ENCODE measurements at places on chromosomes 3 and 15.

GRCh38 chr3:109234300-109234699 lies 82.0 kb downstream of the DPPA2 start:
- no peak for DNase-seq

DNA sequence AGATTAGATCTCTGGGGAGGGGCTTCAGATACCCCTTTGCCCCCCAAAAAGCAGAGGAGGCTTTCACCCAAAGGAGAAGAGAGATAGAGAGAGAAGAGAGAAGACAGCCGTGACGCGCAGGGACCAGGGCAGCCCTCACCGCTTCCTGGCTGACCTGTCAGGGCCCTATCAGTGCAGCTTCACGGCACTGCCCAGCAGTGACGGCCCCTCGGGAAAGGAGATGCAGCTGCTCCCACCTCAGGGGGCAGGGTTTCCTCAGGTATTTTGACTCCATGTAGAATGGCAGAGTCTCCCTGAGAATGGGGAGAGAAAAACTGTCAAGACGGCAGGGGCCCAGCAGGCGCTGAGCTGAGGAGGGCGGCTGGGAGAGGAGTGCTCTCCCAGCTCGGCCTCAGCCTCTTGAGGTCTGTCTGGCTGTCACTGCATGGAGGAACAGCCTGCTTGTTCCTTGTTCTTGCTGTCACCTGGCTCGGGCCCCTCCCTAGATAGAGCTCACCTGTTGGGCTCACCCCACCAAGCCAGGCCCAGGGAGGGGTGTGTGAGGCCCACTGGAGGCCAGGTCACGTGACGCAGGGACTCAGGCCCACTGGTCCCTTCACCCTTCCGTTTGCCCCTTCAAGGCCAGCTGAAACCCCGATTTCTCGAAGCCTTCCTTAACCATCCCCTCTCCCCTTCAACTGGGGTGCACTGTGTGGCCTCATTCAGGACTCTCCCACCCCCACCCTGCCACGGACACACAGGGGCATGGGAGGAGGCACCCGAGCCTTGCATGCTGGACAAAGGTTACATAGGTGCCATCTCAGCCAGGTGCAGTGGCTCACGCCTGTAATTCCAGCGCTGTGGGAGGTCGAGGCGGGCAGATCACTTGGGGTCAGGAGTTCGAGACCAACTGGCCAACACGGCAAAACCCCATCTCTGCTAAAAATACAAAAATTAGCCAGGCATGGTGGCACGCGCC lies 28.2 kb downstream of the LOXL1 start:
- no peak for DNase-seq

GRCh38 chr3:185623939-185624665 lies 38.0 kb downstream of the SENP2 start:
- DNase-seq = no peak

DNA sequence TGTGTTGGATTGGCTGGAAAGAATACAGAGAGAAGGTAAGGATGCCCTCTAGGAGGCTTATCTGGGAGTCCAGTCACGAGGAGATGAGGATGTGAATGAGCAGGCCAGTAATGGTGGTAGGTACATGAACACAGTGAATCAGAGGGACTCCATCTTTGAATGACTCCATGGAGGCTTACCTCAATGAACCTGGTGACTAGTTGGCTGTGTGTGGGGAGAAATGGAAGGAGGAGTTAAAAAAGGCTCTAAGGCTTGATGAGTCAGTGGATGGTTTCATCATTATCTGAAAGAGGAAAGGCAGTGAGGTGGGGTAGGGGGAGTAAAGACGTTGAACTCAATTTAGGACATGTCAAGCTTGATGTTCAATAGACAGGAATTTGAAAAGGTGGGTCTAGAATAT lies 61.1 kb downstream of the KCNAB1 start:
- no peak for DNase-seq

GRCh38 chr3:156036258-156037053 lies 83.9 kb upstream of the KCNAB1 start:
- no peak for DNase-seq

Measured in CD4-positive, alpha-beta T cell (primary cell).